ENCODE measurements at places on chromosomes 6 and 20. TPM values are rescaled to one million over a fixed set of nuclear protein-coding genes. Genes with fewer than 3 reads are reported as not detected.
A peak's percentile ranks its signal among the peaks of the same experiment; 100 is the strongest.

DNA sequence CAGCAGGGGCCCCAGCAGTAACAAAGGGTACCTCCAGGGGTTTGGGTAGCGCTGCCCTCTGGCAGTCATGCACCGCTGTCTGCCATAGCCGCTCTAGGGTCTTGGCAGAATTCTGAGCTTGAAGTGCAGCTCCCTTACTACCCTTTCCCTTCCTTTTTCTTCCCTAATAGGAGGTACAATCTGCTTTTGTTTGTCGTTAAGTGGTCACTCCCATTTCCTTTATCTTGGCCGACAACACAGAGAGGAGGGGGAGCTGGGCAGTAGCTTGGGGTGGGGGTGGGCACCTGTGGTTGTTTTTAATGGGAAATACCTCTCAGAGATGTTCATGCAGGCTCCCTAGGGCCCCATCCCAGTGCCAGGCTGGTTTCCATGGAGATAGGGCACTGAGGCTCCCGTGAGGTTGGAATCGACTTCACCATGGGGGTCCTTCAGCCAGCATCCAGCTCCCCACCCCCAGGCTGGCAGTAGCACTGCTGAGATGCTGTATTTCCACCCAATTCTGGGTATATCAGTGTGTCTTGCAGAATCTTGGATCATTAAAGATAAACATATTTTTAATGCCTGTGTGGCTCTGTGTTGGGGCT lies 18.6 kb downstream of the CCDC167 start:
- no peak overlapping the region for H3K4me3 ChIP-seq
- H3K27ac ChIP-seq, result no peak overlapping the region
- peaks cover 86% of the 10 kb centered on the region for H3K36me3 ChIP-seq

The SPATS1 gene
- total RNA-seq, result 0.33 TPM

GRCh38 chr6:31401403-31401802 lies 2.0 kb upstream of the MICA start:
- no peaks in the 10 kb centered on the region for H3K4me1 ChIP-seq
- no peaks in the 10 kb centered on the region for H3K36me3 ChIP-seq
- no peak for DNase-seq
- no peaks in the 10 kb centered on the region for H3K27me3 ChIP-seq
- H3K27ac ChIP-seq, result no peak overlapping the region

DNA sequence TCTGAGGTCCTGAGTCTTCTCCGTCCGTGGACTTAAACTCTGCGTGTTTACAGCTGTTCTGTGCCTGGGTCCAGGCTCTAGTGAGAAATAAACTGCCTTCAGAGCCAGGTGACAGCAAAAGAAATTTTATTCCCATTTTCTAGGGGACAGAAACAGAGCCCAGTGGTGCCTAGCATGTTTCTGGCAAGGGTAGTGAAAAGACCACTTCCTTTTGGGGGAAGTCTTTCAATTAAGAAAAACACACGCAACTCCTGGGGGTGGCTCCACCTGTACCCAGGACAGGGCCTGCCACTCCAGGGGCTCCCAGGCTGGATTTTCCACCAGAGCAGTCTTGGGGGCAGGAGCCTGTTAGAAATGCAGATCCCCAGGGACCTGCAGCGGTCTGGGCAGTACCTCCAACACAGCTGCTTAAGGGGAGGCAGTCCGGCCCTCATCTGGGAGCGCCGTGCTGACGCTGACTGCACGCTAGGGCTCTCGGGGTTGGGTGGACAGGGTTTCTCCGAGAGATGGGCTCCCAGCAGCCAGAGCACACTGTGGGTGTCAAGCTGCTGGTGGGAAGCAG lies 23.0 kb upstream of the AVP start:
- H3K4me1 ChIP-seq, result peaks cover 3% of the 10 kb centered on the region
- no peaks in the 10 kb centered on the region for H3K27me3 ChIP-seq
- DNase-seq, result no peak
- no peak overlapping the region for H3K27ac ChIP-seq

DNA sequence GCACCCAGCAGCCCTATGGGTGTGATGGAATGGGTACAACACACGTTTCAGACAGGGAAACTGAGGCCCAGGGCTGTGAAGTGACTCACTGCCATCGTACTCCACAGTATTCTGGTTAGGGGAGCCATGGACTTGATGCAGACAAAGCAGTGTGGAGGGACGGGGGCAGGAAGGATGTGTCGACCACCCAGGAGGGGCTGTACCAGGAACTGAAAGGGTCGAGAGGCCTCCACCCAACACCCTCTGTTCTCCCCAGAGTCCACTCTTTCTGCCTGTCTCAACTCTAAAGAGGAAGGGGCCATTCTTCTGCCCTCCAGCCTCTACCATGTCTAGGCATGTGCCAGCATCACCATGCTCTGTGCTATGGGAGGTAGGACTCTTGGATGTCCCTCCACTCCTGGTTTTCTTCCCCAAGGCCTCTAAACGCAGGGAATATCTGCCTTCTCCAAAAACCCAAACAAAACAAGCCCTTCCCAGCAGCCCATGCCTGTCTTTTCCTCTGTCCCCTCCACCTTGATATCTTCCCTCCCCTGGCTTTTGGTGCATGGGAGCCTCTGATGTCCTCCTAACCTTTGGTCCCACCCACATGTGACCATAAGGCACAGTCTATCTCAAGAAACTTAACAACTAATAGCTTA lies 7.4 kb downstream of the SLC22A1 start:
- H3K27ac ChIP-seq, result no peak overlapping the region
- DNase-seq, result no peak
- H3K27me3 ChIP-seq, result no peaks in the 10 kb centered on the region
- no peak overlapping the region for H3K4me3 ChIP-seq
- H3K36me3 ChIP-seq, result no peaks in the 10 kb centered on the region

The BACH2 gene
- 12.3 TPM for total RNA-seq

- no peak for DNase-seq
- no peaks in the 10 kb centered on the region for H3K27me3 ChIP-seq
- no peak overlapping the region for H3K27ac ChIP-seq
- H3K4me3 ChIP-seq, result no peak overlapping the region
- no peaks in the 10 kb centered on the region for H3K4me1 ChIP-seq
Observed at GRCh38 chr6:11485271-11485670, 52.3 kb upstream of the TMEM170B start.

The MCCD1 gene
- total RNA-seq, result not detected

GRCh38 chr20:41029150-41029901 lies 704 bp downstream of the TOP1 start:
- H3K36me3 ChIP-seq, result no peaks in the 10 kb centered on the region
- H3K27ac ChIP-seq, result peak overlapping the region; percentile 94

The RPP40 gene
- total RNA-seq, result 10.1 TPM

- no peaks in the 10 kb centered on the region for H3K36me3 ChIP-seq
- H3K27ac ChIP-seq, result no peak overlapping the region
- peaks cover 8% of the 10 kb centered on the region for H3K27me3 ChIP-seq
- H3K4me3 ChIP-seq, result no peak overlapping the region
- H3K4me1 ChIP-seq, result peaks cover 33% of the 10 kb centered on the region
- DNase-seq, result no peak
Observed at GRCh38 chr6:36955136-36955535, 598 bp downstream of the PI16 start.

- H3K27ac ChIP-seq, result no peak overlapping the region
- H3K4me1 ChIP-seq, result no peaks in the 10 kb centered on the region
- no peak for DNase-seq
- no peaks in the 10 kb centered on the region for H3K36me3 ChIP-seq
- H3K4me3 ChIP-seq, result no peak overlapping the region
Observed at GRCh38 chr20:52787962-52788361, 184.2 kb upstream of the TSHZ2 start.

DNA sequence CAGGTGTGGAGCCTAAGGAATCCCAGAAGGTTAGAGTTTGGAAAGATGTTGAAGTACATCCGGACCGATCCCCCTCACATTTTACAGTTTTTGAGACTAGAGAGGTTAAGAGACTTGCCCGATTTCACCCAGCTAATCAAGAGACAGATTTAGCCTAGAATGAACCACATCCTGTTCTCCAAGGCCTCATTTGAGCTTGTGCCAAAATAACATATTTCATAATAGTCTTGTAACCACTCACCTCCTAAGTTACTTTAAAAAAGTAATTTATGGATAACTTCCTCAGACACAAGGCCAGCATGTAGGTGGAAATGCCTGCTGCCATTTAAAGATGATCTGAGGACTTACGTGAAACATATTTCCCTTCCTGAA lies 39.8 kb upstream of the ARHGAP18 start:
- no peaks in the 10 kb centered on the region for H3K27me3 ChIP-seq
- no peak for DNase-seq

DNA sequence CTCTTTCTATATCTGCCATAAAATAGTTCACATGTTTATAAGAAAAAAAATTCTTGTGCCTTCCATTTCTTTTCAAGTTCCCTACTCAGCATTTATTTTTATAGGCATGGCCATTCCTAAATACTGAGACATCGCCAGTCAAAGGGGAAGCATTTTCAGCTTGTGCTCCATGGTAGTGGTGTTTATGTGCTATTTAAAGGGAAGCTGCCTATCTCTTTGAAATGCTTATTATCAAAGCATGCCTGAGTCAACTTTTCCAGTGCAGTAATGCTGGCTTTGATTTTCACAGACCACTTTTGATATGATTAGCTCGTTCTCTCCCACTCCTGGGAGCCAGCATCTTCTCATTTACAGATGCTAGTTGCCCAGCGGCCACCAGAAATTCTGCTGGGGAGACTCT lies 124.1 kb upstream of the RIN2 start:
- no peak for DNase-seq
- no peaks in the 10 kb centered on the region for H3K4me1 ChIP-seq

The C2 gene
- 9.0 TPM for total RNA-seq

GRCh38 chr6:149405823-149406765 lies 6.0 kb downstream of the SUMO4 start:
- H3K27me3 ChIP-seq, result no peaks in the 10 kb centered on the region
- no peaks in the 10 kb centered on the region for H3K4me1 ChIP-seq
- H3K4me3 ChIP-seq, result no peak overlapping the region
- no peak for DNase-seq
- peaks cover 54% of the 10 kb centered on the region for H3K36me3 ChIP-seq

DNA sequence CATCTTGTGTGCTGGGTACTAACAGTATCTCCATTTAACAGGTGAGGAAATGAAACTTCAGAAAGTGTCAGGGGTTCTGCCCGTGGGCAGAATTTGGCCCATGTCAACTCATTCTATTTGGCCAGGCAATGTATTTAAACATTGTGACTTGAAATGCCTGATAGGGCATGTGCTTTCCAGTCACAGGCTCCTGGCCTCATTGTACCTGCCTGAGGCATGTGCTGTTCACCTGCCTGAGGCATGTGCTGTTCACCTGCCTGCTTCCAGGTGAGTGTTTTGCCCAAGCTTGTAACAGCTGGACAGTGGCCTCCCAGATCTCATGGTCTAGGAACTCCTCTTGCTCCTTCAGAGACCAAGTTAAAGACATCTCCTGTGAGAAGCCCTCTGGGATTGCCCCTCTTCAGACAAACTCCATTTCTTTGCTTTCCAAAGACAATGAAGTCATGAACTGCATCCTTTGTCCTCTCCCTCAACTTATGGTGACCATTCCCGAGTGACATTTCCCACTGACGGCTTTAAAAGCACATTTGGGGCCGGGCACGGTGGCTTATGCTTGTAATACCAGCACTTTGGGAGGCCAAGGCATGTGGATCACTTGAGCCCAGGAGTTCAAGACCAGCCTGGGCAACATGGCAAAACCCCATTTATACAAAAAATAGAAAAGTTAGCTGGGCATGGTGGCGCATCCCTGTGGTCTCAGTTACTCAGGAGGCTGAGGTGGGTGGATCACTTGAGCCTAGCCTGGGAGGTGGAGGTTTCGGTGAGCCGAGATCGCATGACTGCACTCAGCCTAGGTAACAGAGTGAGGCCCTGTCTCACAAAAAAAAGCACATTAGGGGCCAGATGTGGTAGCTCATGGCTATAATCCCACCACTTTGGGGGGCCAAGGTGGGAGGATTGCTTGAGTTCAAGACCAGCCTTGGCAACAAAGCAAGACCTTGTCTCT lies 48.7 kb downstream of the BCAS4 start:
- H3K4me3 ChIP-seq, result no peak overlapping the region
- H3K36me3 ChIP-seq, result no peaks in the 10 kb centered on the region
- H3K27me3 ChIP-seq, result no peaks in the 10 kb centered on the region
- no peak for DNase-seq
- no peaks in the 10 kb centered on the region for H3K4me1 ChIP-seq

- DNase-seq, result no peak
- H3K4me3 ChIP-seq, result no peak overlapping the region
- no peaks in the 10 kb centered on the region for H3K36me3 ChIP-seq
- no peaks in the 10 kb centered on the region for H3K4me1 ChIP-seq
- H3K27me3 ChIP-seq, result no peaks in the 10 kb centered on the region
- no peak overlapping the region for H3K27ac ChIP-seq
Observed at GRCh38 chr6:162271922-162272321, 455.6 kb downstream of the PRKN start.

The MAP1LC3A gene
- 6.8 TPM for total RNA-seq

DNA sequence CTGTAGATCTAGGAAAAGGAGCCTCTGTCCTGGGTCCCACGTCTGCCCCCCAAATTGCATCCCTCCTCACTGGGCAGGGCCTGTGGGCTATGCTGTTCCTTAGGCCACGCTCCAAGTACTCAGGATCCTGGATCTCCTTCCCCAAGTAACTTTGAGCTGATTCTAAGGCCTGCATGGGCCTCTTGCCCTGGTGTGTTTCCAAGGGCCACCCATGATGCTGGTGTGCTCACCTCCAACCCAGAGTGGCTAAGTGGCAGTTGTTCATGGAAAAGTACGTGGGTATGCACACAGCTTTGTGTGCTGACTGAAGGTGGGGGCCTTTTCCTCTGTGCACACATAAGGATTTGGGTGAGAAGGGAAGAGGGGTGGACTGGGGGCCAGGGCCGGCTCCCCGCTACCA lies 5.3 kb downstream of the GMPR start:
- no peaks in the 10 kb centered on the region for H3K36me3 ChIP-seq
- no peak overlapping the region for H3K27ac ChIP-seq
- no peak overlapping the region for H3K4me3 ChIP-seq
- peaks cover 3% of the 10 kb centered on the region for H3K4me1 ChIP-seq
- DNase-seq, result no peak
- peaks cover 7% of the 10 kb centered on the region for H3K27me3 ChIP-seq

The MOXD1 gene
- 1.9 TPM for total RNA-seq

DNA sequence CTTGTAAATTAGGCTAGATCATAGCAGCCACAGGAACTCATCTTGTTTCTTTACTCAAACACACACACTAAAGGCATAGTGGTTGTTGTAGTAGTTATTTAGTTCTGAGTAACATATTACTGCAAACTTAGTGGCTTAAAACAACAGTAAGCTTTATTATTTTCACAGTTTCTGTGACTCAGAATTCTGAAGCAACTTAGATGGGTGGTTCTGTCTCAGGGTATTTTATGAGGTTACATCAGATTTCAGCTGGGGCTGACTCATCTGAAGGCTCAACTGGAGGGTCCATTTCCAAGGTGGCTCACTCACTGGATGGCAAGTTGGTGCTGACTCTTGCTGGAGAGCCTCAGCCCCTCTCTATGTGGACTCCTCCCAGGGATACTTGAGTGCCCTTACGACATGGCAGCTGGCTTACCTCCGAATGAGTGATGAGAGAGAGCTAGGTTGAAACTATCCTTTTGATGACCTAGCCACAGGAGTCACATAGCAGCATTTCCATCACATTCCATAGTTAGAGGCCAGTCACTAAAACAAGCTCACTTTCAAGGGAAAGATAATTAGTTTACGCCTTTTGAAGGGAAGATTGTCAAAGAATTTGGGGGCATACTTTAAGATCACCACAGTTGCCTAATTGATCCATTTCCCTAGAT lies 136.5 kb upstream of the PRND start:
- H3K4me3 ChIP-seq, result no peak overlapping the region
- H3K27ac ChIP-seq, result no peak overlapping the region
- no peaks in the 10 kb centered on the region for H3K36me3 ChIP-seq
- H3K4me1 ChIP-seq, result no peaks in the 10 kb centered on the region

Measured in thymus (tissue), 14 donors.